Amniotic stem cell (primary cell): ENCODE measurements at places on chromosomes 4 and X.

DNA sequence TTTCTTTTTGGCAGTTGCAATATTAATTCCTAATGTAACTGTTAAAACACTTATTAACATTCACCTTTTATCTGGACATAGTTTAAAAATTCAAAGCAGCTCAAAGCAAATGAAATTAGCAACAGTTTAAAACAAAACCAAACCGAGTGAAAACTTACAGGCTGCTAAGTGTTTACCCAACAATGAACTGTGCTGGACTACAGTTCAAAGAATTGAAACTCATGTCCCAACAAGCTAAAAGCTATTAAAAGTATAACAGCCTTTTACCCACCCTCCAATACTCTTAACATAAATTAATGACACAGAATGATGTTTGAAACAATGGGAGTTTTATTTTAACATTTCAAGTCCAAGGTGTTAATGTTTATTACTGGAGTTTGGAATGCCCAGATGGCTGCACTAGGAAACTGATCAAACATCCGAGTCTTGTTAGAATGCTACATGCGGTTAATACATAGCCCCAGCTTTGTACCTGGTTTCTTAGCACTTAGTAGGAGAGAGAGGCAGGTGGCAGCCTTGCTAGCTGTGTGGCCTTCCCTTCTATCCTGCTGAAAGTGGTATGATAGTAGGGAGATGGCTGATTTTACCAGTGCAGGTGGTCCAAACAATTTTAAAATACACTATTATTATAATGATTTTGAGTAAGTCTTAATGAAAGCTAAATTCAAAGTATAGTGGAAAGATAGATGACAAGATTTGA, 21.1 kb upstream of the FRYL start:
- DNase-seq: no peak

DNA sequence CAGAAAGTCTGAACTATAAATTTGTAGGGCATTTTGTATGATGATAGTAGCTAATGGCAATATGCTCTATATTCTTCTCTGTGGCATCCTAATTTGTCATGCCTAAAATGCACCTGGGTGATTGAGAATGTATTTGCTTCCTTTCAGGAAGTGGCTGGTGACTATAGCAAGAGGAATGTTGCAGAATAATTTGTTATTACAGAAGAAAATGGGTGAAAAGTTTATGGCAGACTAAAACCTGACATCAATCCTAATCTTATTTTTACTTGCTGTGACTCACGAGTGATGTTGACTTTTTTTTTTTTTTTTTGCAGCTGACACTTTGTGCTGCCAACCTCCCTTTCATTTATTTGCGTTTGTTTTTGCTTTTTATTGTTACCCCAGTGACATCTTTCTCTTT, 141.1 kb downstream of the MSL3 start:
- no peak for DNase-seq

DNA sequence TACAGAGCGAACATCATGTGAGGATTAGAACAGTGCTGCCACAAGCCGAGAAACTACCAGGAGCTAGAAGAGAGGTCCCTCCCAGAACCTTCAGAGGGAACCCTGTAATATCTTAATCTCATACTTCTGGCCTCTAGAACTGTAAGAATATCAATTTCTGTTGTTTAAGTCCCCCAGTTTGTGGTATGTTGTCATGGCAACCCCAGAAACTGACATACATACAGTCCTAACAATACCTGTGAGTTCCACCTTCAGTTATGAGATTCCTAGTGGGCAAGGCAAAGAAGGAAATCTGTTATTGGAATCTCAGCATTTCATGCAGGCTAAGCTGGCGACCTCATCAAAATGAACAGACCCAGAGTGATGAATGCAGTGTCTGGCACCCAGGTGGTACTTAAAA, 42.5 kb downstream of the ZBTB49 start:
- no peak for DNase-seq

- no peak for DNase-seq
These were observed 67.7 kb downstream of the GNL3L start for GRCh38 chrX:54597728-54598127.

GRCh38 chrX:130125091-130125874, 15.0 kb upstream of the ELF4 start:
- no peak for DNase-seq

- DNase-seq: no peak
These were observed 72.5 kb downstream of the C4orf46 start for GRCh38 chr4:158599150-158599549.

DNA sequence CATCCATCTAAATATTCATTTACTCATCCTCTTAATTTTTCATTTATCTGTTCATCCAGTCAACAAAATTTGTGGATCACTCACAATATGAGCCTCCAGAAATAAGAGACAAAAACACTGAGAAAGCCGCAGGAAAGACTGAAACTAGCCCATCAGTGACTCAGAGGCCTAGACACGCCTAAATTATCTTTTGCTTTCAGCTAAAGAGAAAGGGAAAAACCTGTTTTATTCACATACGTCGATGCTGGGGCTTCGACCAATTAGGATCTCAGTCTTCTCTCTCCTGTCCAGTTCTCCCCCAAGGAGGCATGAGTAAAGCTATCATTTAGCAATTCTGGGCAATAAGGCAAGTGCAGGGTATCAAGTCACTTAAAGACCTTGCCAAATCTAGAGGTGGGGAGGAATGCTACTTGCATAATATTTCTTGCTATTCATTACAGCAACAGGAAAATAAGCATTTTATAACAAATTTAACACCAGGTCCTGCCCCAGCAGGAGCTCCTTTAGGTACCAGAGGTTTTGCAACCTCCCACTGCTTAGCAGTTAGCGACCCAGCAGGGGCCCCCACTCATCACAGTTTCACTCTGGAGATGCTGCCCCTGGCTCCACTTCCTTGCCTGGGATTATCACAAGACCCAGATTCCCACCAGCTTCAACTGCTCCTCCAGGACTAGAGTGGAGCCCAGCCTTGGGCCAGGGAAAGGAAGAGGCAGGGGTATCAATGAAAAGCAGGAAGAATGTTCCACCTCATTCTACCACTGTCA, 30.1 kb upstream of the TMEM154 start:
- DNase-seq: no peak

DNA sequence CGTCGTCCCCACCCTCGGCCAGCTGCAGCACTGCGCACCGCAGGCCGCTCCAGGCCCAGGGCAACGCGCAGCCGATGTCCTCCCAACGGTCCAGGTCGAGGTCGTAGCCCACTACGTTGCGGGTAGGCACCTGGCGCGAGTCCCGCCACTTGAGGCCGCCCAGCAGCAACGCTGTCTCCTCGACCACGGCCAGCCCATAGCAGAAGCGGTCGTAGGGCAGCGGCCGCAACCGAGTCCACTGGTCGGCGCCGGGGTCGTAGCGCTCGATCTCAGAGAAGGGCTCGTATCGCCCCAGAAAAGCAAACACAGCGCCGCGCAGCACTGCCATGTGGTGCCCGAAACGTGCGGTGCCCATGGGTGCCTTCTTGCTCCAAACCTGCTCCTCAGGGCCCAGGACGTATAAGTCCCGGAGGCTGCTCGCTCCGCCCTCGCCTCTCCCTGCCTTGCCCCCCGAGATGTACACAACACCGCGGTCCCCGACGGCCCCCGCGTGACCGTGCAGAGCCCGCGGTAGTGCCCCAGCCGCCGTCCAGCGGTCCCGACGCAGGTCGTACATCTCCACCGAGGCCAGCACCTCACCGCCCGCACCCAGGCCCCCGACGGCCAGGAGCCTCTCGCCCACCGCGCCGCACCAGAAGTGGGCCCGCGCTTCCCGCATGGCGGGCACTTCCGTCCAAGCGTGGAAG, 2.1 kb downstream of the KLHL34 start:
- DNase-seq: no peak

GRCh38 chr4:137626942-137627738, 94.8 kb upstream of the PCDH18 start:
- no peak for DNase-seq

GRCh38 chr4:12139296-12139695, 710.6 kb upstream of the HS3ST1 start:
- no peak for DNase-seq

DNA sequence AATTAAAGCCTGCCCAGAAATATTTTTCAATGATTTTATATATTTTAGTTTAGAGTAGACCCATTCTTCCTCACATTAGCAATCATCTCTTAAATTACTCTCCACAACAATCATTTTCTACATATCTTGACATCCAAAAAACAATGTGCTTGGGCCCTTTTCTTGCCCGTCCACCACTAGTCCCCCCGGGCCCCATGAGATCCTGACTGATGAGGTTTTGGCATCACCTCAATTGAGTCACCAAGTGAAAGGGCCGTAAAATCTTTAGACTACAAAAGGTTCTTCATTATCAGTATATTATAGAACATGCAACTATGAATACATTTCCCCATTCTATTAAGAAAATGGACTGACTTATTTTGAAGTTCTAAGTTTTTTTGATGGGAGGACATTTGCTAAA, 4.0 kb upstream of the CDKL2 start:
- DNase-seq: no peak

DNA sequence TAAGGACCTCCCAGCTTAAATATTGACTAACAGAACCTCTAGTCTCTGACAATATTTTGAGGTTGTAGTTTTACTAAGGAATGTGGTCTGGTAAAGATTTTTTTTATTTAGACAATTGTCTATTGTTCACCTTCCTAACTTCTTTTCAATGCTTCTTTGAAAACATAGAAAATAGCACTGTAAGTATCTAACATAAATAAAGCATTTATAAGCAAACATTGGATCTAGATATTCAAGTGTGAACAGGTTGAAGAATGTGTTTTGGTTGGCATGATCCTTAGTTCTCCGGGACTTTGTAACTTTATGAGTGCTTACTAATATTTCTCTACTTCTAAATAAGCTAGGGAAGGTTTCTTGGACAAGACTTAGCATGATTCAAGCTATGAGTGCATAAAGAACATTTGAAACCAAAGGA, 285.4 kb upstream of the ARSJ start:
- DNase-seq: no peak

GRCh38 chr4:180028682-180029081, 2214.5 kb upstream of the TENM3 start:
- peak; percentile 28 for DNase-seq

DNA sequence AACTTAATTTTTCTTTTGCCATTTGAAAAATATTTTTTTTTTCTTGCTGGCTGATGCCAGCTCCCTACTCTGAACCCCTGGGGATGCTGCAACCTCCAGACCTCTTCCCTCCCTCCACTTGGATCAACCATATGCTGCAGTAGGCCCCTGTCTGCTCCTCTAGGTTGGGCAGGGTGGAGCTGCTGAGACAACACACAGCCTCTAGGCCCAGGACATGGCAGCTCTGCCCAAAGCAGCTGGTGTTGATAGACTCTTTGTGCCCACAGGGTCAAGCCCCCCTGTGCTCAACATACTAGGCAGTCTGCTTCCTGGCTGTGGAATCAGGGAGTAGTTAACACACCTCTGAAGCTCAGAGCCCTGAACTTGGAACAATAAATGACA, 19.9 kb upstream of the CLNK start:
- no peak for DNase-seq

- DNase-seq: peak; percentile 18
These were observed 819.2 kb downstream of the PCDH18 start for GRCh38 chr4:136713140-136713539.

DNA sequence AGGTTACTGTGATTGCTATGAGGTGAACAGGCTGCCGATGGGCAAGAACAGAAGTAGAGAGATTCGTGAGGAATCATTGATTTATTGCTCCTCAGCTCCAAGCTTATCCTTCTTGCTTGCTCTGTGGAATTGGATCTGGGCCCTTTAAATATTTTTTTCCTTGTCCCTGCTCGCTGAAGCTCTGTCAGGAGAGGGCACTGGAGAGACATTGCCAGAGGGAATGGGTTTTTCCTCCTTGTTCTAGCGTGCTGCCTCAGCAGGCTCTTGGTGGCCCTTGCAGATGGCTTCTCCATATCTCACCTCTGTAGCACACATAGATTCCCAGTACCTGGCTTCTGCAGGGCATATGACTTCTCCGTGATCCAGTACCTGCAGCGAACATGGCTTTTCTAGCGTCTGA, 67.4 kb downstream of the CNGA2 start:
- DNase-seq: no peak

- no peak for DNase-seq
These were observed 268.1 kb downstream of the ANK2 start for GRCh38 chr4:113317523-113317922.

- DNase-seq: no peak
These were observed 168.8 kb upstream of the ZFP42 start for GRCh38 chr4:187826725-187827124.

GRCh38 chrX:54182194-54182863, 725 bp downstream of the FAM120C start:
- DNase-seq: no peak

GRCh38 chrX:23845351-23845817, 62.4 kb downstream of the APOO start:
- DNase-seq: no peak

DNA sequence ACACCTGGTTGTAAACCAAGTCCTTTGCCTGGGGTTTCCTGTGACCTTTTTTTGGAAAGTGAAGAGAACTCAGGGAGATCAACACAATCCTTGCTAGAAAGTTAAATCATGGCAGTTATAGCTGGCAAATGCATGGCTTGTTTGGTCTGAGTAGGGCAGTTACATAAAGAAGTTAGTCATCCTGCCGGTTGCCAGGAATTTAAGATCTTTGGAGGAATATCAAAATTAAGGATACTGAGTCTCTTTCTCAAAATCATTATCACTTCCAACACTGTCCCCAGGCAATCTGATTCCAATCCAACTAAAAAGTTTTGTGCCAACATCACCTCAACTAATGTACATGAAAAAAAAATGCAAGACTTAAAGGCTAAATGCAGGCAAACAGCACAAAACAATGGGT, 40.3 kb downstream of the C4orf54 start:
- DNase-seq: no peak

DNA sequence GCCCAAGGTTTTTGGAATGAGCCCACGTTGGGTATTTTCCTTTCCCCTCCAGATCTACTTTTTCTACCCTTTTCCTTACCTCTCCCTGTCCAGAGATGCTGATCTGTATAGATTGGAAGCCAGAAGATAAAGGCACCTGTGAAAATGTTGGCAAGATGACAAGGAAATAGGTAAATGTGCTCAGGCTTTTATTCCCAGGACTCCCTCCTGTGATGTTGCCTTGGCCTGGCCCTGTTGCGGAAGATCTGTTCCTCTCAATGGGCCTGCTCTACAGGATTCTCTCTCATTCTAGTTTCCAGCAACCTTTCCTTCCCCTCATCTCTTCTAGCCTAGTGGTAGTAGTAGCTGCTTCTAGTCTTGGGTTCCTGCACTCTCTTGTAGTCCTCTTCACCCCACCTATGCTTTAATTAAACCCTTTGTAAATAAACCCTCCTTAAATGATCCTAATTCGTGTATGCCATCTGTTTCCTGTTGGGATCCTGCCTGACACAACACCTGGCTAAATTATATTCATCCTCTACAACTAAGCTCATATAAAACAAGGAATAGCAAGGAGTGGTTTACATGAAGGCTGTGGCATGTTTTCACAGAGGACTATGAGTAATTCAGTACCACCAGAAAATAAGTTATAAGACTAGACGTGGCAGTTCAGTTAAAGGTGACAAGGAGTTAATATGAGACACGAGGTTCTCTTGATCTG, 95.7 kb upstream of the MAOA start:
- DNase-seq: no peak
